8988T (cell line): ENCODE measurements at places on chromosomes 16 and 17.

- DNase-seq = no peak
These were observed 6.2 kb downstream of the BECN1 start for GRCh38 chr17:42817866-42818265.

- DNase-seq = no peak
These were observed 291.0 kb downstream of the SNX29 start for GRCh38 chr16:12267491-12267890.

GRCh38 chr17:10471858-10472257 lies 2.5 kb upstream of the MYH4 start:
- DNase-seq = no peak

GRCh38 chr17:45640141-45640850 lies 143.8 kb upstream of the CRHR1 start:
- no peak for DNase-seq

DNA sequence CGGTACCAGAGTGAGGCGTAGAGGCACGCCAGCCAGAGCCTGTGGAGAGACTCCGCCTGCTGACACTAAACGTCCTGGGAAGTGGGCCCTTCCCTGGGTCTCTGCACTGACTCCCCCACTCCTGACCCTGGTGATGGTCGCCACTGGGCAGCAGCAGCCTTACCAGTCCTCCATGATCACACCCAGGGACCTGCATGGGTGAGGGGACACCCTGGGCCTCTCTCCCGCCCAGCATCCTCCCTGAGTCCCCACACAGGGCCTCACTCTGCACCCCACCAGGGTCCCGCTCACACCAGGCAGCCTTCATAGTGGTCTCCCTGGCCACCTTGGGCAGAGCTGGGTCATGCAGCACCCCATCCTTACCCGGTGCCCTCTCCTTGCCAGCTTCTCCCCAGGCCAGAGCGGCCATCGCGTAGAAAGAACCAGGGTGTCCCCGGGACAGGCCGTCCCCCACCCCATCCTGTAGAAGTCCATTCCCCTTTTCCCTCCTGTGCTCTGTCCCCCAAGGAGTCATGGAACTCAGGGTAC lies 10.7 kb downstream of the RGS11 start:
- no peak for DNase-seq

- DNase-seq = no peak
These were observed 7.4 kb downstream of the ZNF750 start for GRCh38 chr17:82832411-82832810.

GRCh38 chr16:66901626-66902025 lies 17.1 kb downstream of the CDH16 start:
- DNase-seq = no peak

DNA sequence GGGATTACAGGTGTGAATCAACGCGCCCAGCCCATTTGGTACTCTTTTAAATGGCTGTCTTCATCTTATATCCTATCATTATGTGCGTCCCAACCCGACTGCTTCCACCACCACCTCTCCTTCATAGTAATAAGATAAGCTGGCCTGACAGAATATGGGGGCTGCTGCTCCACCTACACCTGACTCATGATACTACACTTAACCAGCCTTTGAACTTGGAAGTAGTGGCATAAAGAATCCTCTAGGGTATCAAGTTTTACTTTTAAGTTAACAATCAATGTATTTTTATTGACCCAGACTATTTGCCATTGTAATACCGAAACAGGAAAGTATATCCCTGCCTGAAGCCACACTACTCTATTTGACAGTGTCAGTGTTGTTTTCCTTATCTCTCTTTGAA lies 18.8 kb downstream of the PDZD9 start:
- no peak for DNase-seq

DNA sequence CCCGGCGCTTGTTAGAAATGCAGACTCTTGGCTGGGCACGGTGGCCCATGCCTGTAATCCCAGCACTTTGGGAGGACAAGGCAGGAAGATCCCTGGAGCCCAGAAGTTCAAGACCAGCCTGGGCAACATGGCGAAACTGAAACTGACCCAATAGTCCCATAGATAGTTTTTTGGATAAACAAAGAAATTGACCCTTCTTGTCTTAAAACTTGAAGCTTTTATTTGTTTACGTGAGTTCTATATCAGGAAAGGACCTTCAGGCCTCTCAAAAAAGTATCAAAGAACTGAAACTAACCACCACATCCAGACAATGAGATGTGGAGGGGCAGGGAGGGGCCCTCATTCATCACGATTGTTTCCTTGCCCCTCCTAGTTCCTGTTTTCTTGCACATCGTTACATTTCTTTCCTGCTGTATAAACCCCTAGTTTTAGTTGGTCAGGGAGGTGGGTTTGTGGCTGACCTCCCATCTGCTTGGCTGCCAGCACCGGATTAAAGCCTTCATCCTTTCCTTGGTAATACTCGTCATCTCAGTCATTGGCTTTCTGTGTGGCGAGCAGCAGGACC lies 29.9 kb upstream of the PRM1 start:
- no peak for DNase-seq

GRCh38 chr16:48220891-48221290 lies 23.2 kb upstream of the LONP2 start:
- DNase-seq = no peak
